ENCODE measurements at places on chromosomes 7 and 10. TPM values are rescaled to one million over a fixed set of nuclear protein-coding genes. Genes with fewer than 3 reads are reported as not detected.

Gene SLC29A3
- polyA plus RNA-seq = 8.5 TPM

Gene C7orf57
- 0.97 TPM for polyA plus RNA-seq

Gene PLA2G12B
- 8.2 TPM for polyA plus RNA-seq

Gene ANKRD61
- polyA plus RNA-seq = 1.5 TPM

- no peak for DNase-seq
Measured at GRCh38 chr7:28228396-28228795, 47.8 kb upstream of the JAZF1 start.

DNA sequence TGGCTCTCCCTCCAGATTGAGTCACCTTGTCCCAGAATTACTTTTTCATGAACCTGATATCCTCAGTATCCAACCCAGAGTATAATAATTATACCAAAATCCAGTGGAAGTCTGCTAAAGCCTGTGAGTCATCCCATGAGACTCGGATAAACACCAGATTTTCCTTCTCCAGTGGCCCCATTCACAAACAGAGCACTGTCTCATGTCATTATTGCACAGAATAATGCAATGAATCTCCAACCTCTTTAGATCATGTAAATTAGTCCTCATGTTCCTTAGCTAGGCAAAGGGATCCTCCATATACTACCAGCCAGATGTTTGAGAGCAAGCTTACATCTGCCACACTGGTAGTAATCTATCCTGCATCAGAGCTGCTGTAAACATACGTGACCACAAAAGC lies 89.0 kb downstream of the AMPH start:
- DNase-seq = no peak

DNA sequence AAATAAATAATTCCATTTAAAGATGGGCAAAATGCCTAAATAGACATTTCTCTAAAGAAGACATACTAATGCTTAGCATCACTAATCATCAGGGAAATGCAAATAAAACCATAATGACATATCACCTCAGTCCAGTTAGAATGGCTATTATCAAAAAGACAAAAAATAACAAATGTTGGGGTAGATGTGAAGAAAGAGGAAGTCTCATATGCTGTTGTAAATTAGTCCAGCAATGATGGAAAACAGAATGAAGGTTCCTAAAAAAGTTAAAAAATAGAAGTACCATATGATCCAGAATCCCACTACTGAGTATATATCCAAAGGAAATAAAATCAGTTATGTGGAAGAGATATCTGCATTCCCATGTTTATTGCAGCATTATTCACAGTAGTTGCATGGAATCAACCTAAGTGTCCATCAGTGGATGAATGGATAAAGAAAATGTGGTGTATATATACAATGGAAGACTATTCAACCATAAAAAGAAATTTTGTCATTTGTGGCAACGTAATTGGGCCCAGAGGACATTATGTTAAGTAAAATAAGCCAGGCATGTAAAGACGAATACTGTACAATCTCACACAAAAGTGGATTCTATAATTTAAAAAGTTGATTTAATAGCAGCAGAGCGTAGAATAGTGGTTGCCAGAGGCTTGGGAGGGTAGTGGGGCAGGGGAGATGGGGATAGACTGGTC lies 52.0 kb downstream of the TCAF1 start:
- DNase-seq = no peak

DNA sequence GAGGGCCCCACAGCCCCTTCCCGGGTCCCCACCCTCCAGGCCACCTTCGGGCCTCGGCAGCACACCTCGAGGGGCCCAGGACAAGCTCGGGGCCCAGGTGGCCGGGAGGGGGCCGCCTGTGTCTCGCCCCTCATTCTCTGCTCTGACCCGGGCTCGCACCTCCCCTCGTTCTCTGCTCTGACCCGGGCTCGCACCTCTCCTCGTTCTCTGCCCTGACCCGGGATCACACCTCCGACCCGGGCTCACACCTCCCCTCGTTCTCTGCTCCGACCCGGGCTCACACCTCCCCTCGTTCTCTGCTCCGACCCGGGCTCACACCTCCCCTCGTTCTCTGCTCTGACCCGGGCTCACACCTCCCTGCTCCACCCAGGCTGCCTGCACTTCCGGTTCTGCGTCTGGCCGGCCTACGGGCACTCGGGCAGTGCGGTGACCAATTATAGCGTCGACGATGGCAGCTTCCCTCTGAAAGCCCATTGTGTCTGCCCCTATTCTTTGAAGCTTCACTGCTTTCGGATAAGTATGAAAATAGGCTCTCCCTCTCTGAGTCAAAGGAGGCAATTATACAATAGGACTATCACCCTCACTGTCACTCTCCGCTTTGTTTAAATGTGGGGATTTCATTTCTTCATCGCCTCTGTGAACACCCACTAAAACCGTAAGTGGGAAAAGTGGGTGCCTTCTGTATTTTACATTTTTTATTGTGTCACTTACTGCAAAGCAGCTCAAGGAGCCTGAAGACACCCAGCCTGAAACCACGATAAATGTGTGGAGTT lies 457.4 kb downstream of the DNAJB6 start:
- DNase-seq = no peak

GRCh38 chr7:25732766-25733217 lies 419.2 kb upstream of the NFE2L3 start:
- no peak for DNase-seq

- no peak for DNase-seq
Measured at GRCh38 chr10:71694567-71694968, 25.0 kb downstream of the C10orf105 start.

GRCh38 chr7:105036217-105037168 lies 22.5 kb downstream of the KMT2E start:
- no peak for DNase-seq

DNA sequence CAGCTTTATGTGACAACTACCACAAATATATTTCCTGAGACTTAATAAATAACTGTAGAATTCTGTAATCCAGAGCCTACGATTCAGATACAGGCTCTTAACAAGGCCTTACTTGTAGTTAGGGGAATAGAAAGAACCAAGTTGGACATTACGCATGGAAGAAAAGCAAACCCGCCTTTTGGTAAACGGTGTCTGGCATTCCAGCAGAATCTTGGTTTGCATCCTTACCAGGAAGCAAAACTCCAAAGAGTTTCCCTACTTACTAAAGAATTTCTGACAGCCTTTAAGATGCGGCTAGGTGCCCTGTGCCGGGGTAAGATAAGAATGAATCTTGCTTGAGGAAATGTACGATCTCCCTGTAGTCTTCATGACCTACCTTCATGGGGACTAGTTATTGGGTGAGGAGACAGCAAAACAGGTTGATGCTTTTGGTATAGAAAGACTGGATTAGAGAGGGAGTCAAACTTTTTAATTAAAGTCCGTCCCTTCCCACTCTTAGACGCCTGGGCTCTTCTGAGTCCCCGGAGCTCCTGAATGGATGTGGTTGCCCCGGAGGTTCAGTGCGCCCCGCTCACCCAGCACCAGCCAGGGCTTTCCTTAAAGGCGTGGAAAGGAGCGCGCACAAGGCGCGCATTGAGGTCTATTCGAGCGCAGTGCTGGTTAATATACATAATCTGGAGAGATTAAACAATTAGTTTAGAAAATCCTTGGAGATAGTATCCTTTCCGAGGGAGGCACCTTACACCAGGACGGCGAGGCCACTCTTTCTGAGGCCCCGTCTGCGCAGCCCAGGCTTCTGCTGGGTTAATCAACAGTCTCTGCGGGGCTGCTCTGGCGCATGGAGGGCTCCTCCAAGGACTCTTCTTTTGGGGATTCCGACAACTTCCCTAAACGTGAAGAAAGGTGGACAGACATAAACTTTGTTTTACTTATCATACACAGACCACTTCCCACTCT lies 11.5 kb downstream of the PTF1A start:
- no peak for DNase-seq

DNA sequence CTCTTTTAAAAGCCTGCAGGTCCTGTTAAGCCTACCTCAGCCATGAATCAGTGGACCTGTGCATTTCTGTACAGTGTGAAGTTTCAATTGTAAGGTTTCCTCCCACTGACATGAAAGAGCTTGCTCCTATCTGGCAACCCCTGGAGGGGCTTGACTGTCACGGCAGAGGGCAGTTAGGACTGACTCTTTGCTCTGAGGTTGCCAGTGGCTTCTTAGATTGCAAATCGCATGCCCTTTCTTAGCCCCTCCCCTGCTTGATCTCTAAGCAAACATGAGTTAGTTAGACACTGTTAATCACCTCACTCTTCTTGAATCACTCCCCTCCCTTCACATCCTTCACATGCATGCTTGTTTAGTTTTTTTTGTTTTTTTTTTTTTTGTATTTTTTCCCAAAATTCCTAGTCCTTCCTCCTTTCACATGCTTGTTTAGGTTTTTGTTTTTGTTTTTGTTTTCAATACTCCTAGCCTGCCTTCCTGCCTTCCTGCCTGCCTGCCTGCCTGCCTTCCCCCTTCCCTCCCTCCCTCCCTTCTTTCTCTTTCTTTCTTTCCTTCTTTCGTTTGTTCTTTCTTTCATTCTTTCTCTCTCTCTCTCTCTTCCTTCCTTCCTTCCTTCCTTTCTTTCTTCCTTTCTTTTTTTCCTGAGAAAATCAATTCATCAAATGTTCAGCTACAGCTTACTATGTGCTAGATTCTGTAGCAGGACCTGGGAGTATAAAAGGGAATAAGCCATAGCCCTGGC lies 6.0 kb upstream of the HIPK2 start:
- DNase-seq = no peak

DNA sequence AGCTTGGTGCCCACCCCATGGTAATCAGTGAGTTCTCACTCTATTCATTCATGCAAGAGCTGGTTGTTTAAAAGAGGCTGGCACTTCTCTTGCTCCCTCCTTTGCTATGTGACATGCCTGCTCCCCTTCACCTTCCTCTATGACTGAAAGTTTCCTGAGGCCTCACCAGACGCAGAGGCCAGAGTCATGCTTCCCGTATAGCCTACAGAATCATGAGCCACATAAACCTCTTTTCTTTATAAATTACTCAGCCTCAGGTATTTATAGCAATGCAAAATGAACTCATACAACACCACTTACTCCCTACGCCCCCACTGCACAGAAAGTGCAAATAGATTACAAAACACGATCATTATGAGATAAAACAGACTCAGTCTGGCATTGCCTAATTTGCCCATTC lies 39.0 kb downstream of the SEC61G start:
- no peak for DNase-seq

DNA sequence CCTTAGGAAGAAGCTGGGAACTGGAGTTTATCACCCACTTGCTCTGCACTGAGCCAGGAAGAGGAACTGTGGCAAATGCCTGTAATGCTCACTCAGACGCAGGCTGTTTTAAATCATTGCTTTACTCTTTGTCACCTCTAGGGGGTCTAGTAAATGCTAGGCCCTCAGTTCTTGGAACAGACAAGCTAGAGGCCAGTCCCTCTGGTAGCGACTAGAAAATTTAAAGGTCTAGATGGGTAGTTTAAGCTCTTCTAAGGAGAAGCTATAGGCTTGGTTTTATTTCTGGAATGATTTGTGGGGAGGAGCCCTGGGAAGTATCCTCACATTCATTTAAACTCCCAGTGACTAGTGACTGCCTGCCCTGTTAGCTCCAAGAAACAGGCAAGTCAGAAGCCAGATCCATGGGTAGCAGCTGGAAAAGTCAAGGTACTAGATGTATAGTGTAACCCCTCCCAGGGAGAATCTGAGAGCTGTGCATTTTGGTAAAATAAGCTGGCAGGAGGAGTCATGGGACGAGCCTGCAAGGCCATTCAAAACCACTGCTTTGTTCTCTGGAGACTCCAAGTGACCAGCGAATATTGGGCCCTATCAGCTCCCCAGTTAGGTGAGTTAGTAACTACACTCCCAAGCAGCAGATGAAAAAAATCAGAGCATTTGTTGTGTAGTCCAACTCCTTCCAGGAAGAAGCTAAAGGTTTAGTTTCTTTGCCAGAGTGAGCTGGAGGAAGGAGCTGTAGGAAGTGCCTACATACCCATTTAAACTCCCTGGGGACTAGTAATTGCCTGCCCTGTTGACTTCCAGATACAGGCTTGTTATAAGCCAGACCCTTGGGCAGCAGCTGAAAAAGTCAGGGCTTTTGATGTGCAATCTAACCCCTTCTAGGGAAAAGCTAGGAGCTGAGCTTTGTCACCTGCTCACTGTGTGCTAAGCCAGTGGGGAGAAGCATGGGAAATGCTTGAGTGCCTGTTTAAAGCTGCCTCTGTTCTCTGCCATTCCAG lies 68.9 kb downstream of the DYNC1I1 start:
- DNase-seq = no peak

DNA sequence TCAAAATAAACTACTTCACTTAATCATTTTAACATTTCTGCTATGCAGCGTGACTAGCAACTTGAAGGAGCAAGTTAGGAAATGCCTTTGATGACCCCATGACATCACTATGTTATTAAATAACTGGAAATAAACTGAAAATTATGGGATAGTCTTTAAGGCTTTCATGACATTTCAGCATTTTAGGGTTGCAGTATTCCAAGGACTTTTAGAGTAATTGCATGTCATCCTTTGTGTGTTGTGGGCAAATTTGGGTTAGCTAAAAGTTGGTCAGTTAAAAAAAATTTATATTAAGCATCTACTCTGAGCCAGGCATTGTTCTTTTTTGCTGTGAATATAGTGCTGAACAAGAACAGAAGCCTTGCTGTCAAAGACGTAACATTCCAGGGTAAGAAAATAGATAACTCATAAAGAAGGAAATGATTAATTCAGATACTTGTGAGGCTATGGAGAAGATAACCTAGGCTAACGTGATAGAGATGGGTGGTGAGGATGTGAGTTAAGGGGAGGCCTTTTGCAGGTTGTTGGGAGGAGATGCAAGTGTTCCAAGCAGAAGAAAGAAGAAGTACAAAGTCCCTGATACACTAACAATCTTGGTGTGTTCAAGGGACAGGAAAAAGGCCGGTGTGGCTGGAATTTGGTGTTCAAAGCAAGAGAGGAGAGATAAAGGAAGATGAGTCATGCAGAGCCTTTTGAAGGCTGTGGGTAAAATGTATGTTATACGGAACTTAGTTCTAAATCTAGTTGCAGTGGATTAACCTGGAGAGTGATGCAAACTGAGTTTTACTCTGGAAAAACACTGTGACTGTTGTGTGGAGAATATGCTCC lies 610.2 kb downstream of the AUTS2 start:
- DNase-seq = no peak

- DNase-seq = no peak
Measured at GRCh38 chr10:42875798-42876341, 93.3 kb downstream of the BMS1 start.

DNA sequence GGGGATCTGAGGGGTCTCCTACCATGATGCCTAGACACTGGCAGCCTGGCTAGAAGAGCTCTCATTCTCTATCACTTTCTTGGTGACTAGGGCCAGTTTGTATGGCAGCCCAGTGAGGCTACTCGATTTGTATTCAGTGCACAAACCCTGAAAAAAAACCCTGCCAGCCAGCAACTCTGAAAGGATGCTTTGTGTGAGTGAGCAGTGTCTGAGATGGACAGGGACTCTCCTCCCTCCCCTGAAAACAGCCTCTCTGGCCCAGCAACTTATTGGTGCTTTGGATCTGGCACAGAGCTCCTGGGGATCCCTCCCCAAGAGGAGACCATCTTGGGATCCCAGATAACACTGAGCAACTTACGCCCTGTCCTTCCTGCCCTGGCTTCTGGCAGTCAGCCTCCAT lies 10.8 kb upstream of the LRRC4 start:
- DNase-seq = no peak

GRCh38 chr7:85733169-85733915 lies 546.5 kb upstream of the SEMA3D start:
- DNase-seq = no peak

DNA sequence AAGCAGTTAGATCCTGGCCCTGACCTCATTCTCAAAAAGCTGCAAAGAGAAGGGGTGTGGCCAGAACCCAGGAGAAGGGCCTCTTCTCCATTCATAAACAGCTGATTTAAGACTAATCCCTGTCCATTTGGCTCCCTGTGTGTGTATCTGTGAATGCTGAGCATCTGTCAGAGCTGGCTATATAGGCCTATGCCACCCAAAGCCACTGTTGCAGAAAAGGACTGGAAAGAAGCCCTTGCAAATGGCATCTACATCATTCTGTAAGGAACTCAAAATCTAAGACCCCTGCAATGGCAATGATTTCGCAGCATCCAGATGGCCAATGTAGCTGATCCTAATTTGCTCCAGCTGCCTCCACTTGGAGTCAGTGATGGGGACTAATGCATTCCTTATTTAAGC lies 384.5 kb downstream of the KCNMA1 start:
- DNase-seq = no peak
